ENCODE measurements at places on chromosomes 2 and 18. TPM values are rescaled to one million over a fixed set of nuclear protein-coding genes. Genes with fewer than 3 reads are reported as not detected.
A peak's percentile ranks its signal among the peaks of the same experiment; 100 is the strongest.

- DNase-seq = no peak
Measured at GRCh38 chr2:173053043-173053699, 22.5 kb upstream of the MAP3K20 start.

DNA sequence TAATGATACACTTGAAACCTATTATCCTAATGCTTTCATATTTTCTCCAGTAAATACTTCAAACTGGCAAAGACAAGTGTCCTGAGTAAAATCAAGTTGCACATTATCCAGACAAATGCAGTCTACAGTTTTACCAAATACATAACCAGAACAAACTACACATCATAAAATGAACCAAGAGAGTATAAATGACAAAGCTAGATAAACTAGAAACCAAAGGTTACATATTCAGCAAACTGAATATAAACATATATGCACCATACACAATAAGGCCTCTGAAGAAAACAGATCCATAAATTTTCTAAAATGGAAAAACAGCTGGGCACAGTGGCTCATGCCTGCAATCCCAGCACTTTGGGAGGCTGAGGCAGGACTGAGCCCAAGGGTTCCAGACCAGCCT lies 47.0 kb downstream of the HYCC2 start:
- DNase-seq = no peak

GRCh38 chr2:17543131-17543660 lies 2.7 kb downstream of the VSNL1 start:
- no peak for DNase-seq

Gene KIF1A
- 4.9 TPM for polyA plus RNA-seq

DNA sequence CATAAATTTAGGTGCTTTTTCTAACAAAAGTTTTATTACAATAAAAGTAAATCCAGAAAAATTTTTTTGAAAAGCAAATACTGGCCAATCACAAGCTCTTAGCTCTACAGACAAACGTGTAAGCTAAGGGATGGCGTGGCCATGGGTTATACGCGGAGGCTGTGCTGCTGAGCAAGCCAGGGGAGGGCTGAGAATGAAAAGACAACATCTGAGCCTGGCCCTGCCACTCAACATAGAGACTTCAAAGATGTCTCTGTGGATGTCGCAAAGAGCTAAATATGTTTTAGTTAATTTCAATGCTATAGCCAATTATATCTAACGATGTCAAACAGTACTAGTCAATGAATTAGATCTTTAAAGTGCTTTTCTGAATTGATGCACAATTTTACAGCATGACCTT lies 33.3 kb upstream of the NT5DC4 start:
- DNase-seq = no peak

Gene SOWAHC
- 10.7 TPM for polyA plus RNA-seq

GRCh38 chr18:60069145-60069544 lies 169.3 kb downstream of the PMAIP1 start:
- DNase-seq = no peak

DNA sequence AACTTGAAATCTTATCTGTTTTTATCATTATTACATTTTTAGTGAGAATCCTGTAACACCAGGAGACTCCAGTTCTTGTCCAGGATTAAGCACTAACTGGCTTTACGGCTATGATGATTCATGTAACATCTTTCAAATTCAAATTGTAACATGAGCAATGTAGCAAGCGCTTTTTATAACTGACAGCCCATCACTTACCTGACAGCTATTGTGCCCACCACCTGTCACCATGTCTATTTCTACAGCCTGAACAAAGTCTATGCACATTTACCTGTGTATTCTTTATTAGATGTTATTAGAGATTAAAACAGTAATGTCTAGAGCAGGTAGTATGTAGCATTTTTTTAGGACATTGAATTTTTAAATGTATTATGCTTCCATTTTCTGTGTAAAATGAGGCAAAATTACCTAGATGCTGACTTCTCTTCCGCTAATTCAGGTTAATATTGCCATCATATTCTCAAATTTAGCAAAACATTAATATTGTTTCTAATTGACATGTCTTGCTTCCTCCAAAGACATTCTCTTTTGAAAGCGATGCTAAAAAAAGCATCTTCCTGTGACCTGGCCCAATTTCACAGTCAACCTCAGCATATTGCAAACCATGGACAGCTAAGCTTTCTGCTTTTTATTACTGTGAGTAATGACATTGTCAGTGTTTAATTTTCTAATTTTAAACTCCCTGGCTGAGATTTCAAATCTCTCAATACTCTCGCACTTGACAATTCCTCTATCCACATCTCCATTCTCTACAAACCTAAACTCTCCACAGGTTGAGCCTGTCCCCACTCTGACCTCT lies 37.8 kb downstream of the RIT2 start:
- DNase-seq = no peak

DNA sequence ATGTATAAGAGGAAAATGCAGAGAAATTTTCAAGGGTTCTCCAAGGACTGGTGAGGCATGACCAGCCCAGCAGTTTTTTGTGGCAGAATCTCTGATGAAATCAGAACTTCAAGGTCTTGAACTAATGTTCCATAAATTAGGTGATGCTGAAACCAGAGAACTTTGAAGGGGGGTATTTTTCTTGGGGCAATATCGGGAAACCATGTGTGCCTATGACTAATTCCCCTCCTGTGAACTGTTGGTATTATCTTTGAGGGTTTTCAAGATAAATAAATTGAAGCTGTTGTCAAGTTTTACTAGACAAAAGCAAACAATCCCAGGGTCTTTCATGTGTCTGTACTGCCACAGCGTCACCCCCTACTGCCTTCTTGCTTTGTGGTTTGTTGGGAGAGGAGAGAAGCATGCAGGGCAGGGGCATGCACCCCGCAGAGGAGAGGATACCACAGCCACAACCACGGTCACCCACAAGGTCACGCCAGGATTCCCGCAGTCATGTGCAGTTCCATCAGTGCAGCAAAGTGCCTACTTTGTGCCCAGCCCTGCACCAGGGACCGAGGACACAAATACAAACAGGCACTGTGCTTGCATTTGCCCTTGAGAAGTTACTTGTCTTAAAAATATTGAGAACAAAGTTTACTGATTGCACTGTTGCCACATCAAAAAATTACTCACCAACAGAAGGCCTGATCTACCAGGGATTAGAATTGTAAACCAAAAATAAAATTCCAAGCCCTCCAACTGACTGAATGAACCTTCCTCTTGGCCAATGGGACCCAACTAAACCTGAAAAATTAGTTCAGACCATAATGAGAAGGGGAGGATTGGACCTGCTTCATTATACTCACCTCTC lies 413.3 kb upstream of the TRIB2 start:
- DNase-seq = no peak

GRCh38 chr18:31401156-31402025 lies 24.8 kb downstream of the DSG4 start:
- DNase-seq = no peak

Gene ACAA2
- polyA plus RNA-seq = 101 TPM

DNA sequence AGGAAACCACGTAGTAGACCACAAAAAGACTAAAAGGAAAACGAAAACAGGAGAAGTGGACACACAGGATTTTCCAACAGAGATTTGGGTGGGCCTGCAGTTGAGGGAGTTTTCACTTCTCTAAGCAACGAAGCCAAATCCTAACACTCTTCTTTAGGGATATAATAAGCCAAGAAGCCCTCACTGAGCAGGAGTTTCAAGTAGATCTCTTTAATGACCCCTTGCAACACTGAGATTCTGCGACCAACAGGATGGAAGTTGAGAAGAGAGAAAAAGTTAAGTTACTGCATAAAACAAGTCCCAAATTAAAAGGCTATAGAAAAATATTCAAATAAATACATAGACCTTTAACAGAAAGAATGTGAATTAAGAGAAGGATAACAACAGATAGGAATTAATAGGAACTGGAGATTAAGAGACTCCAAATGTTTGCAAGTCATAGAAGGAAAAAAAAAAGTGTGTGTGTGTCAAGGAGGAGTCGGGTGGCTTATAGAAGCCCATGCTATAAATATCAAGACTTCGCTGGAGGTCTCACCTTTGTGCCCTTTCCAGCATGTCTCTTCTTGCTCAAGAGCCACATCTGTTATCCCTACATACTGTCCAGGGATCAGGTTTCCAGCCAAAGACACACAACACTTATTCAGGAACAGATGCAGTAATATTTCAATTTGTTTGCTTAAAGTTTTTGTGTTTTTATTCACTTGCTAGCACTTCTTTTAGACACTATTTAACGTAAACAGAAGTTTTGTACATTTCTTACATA lies 69.4 kb upstream of the ARHGAP28 start:
- DNase-seq = peak; percentile 63

DNA sequence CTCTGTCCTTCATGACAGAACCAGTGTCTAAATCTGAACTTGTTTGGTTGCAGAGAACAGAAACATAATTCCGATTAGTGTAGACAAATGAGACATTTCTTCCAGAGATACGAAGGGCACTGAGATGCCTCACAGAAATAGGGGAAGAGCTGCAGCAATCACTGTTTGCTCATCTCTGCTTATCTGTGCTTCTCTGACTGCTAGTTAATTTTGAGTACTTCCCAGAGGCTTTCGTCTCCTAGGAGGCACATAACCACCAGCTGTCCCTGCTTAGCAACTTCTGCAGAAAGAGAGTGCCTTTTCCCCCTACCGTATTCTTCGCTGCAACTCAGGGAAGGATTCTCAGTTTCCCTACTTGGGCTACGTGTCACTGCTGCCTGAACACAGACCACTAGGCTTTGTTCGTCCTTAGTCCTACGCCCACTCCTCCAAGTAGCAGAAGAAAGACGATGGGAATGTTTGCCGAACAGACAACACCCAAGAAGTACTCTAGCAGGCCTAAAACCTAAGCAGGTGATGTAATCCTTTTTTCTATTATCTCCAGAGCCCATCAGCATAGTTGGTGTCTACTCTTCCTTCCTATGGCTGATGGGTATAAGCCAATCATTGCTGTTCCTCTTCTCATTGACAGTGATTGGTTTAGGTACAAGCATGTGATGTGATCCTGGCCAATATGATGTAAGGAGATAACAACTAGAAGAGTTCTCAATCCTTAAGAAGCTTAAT lies 63.6 kb downstream of the TNP1 start:
- no peak for DNase-seq

DNA sequence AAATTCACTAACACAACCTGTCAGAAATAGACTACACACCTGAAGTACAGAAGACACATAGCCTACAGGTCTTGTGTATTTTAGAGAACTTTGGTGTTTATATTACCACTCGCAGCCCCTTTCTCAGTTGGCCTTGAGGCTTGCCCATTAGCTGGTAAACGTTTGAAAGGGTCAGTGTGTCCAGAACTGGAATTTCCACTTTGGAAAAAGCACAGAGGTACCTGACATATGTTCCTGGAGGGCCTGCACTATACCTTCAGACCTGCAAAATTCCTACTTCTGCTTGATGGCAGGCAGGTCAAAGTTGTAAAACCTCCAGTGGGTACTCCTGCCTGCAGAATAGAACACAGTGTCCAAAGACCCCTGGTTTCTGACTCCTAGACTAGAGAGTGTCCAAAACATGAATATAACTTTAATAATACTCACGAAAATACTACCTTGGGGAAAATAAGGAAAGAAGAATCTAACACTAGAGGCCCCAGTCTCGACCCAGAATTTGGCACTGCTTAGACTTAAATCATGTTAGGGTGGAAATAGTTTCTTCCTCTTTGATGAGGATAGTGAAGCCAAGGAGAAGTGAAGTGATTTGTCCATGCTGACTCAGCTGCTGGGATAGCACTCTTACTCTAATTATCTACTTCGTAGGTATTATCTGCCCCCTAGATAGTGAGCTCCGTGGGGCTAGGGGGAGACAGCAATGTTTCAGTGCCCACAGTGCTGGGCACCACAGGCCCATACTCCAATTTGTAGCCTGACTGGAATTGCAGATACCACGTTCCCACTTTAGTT lies 2.8 kb downstream of the KCTD1 start:
- no peak for DNase-seq

DNA sequence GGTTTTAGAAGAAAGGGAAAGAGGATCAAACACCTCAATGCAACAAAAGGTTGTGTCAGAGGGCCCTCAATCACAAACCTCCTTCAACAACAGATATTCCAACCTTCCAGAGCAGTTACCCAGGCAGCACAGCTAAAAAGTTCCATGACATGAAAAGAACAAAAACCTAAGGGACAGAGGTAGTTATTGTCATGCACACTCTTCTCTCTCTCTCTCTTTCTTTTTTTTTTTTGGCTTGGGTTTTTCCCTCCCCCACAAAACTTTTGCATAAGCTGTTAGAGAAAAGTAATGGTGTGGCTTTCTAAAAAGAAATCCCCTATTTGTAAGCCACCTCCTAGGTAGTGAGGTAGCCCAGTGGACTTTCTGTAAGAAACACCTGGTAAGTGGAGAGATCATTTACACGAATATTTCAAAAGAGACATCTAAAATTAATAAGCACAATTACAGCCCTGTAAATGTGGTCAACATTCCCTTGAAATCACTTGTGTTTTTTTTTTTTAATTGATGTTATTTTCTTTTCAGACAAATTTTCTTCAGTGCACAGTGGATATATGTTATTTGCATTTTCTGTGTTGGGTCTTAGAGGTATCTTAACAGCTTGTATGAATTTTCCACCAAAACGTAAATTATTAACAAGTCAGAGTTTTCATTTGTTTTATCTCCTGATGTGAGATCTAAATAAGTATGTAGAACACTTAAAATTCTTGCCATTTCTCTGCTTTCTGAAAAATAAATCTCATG lies 48.4 kb downstream of the ZEB2 start:
- no peak for DNase-seq
